ENCODE measurements at places on chromosomes 5 and 9. TPM values are rescaled to one million over a fixed set of nuclear protein-coding genes. Genes with fewer than 3 reads are reported as not detected.

The CD14 gene
- 6.1 TPM for total RNA-seq

The SLC6A7 gene
- not detected for total RNA-seq

The RNF183 gene
- total RNA-seq: not detected

The ZSWIM6 gene
- total RNA-seq: 4.8 TPM

The FOXI1 gene
- not detected for total RNA-seq

The SPATA31D4 gene
- not detected for total RNA-seq

The LHX3 gene
- not detected for total RNA-seq

The NUP214 gene
- 22.3 TPM for total RNA-seq

The TLE4 gene
- 37.8 TPM for total RNA-seq

The SEMA5A gene
- total RNA-seq: 40.1 TPM
